ENCODE measurements at places on chromosomes 12 and 14.

DNA sequence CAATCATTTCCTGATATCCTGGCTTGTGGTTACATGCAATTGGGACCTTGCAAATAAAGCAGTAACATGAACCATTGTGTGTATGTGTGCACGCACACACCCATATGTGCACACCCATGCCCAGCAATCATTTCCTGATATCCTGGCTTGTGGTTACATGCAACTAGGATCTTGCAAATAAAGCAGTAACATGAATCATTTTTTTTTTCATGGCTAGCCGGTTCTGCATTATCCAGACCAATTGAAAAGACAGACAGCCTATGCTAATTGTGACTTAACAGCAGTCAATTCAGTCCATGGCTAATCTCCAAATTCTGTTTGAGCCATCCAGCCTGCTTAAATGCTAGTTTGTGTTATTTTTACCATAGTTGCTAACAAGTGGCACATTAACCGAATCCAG, 134.3 kb downstream of the TTC7B start:
- no peak for DNase-seq

- no peak for DNase-seq
Measured at GRCh38 chr14:99288948-99289347, 17.0 kb upstream of the BCL11B start.

- DNase-seq, result no peak
Measured at GRCh38 chr14:100425429-100425827, 102.3 kb downstream of the SLC25A47 start.

- DNase-seq, result peak; percentile 78
Measured at GRCh38 chr12:76020731-76021672, 10.6 kb downstream of the PHLDA1 start.

DNA sequence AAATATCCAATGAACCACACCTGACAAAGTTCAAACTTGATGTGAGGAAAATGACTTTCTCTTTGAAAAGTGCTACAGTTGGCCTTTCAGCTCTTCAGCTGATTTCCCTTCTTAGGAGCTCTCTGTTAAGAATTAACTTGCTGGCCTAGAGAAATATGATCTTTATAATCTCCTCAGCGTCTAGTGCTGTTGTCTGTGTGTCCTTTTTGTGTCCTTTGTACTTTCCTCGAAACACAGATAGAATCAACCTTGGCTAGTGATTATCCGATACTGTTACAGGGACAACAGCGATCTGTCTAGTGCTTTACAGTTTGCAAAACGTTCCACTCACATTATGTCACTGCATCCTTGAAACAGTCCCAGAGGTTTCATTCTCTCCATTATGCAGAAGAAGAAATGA, 162.8 kb upstream of the RMST start:
- DNase-seq, result no peak

- DNase-seq, result no peak
Measured at GRCh38 chr14:89029961-89030694, 205.7 kb downstream of the TTC8 start.

GRCh38 chr12:50195832-50196231, 28.7 kb upstream of the CERS5 start:
- no peak for DNase-seq

GRCh38 chr12:4439736-4440135, 5.9 kb downstream of the FGF6 start:
- DNase-seq, result no peak

- no peak for DNase-seq
Measured at GRCh38 chr12:92261071-92261470, 115.4 kb upstream of the BTG1 start.

GRCh38 chr14:63288853-63289252, 29.9 kb downstream of the GPHB5 start:
- no peak for DNase-seq

GRCh38 chr14:61864329-61864898, 102.2 kb downstream of the SNAPC1 start:
- DNase-seq, result no peak

DNA sequence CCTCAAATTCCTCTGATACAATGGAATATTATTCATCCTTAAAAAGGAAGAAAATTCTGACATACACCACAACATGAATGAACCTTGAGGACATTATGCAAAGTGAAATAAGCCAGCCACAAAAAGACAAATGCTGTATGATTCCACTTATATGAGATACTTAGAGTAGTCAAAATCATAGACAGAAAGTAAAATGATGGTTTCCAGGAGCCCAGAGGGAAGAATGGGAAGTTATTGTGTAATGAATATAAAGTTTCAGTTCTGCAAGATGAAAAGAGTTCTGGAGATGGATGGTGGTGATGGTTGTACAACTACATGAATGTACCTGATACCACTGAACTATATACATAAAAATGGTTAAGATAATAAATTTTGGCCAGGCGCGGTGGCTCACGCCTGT, 18.3 kb downstream of the VWF start:
- no peak for DNase-seq

DNA sequence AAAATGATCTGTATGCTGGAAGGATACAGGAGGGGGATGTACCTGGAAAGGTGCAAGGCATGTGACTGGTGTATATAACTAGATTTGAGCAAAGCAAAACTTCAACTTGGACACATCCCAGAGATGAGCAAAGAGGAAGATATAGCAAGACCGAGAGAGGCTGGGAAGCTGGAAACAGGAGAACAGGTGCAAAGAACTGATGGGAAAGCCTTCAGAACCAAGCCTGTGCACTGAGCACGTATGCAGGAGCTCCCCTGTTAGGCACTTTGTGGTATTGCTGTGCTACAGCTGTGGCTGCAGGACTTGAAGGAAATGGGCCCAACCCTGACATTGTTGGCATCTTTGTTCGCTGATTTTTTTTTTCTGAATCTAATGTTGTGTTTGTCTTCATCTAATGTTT, 120.7 kb upstream of the PWP1 start:
- no peak for DNase-seq

- DNase-seq, result no peak
Measured at GRCh38 chr12:125259178-125259867, 194.1 kb downstream of the AACS start.

DNA sequence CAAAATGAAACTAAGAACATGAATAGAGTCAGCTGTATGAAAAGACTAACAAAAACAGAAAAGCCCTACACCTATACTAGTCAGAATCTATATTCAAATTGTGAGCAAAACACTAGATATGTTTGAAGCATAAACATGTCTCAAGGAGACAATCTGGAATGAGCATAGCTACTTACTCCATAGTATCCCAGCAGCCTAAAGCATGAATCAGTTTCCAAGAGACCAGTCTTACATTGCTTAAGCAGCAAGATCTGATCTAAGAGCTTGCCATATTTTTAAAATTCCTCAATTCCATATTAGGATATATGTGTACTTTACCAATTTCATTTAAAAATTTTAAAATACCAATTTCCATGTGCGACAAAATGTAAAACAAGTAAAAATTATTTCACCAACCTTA, 7.7 kb downstream of the CAPS2 start:
- no peak for DNase-seq

GRCh38 chr14:55505846-55506245, 65.4 kb upstream of the TBPL2 start:
- DNase-seq, result no peak

DNA sequence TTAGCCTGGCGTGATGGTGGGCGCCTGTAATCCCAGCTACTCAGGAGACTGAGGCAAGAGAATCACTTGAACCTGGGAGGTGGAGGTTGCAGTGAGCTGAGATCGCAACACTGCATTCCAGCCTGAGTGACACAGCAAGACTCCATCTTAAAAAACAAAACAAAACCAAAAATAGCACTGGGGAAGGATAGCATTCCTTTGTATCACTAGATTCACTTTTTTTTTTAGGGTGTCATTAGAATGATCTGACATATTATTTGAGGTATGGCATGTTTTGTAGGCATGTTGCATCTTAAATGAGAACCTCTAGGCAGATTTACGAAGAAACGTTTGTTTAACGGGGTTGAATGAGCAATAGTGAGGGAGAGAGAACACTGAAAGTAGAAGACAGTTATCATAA, 16.8 kb upstream of the FAR2 start:
- no peak for DNase-seq

DNA sequence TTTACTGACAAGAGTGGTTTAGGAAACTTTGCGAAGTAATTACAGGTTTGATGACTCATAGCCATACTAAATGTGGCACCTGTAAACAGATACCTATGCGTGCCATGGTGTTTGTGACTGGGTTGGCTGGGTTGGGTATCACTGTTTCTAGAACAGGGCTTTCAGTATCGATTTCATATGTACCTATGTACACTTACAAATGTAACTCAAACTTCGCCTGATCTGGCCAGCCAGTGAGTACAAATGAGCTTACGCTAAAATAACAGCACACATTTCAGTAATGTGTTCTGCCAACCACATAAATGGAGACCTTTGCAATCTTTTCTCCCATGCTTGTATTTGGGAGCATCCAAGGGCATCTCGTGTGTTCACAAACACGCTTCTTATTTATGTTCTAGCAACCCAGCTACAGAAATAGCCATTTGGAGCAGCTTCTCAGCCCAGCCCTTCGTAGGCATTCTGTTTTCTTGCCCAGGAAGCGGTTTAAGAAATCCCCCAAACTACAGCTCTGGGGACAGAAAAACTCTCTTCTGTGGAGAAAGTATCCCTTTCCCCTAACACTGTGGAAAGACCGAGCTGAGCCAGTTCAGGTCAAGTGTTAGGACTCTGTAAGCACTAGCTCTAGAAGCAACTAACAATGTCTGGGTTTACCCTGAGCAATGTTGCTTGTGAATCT, 42.3 kb upstream of the MDM1 start:
- DNase-seq, result peak; percentile 32

GRCh38 chr12:26250801-26251200, 55.4 kb downstream of the SSPN start:
- no peak for DNase-seq

DNA sequence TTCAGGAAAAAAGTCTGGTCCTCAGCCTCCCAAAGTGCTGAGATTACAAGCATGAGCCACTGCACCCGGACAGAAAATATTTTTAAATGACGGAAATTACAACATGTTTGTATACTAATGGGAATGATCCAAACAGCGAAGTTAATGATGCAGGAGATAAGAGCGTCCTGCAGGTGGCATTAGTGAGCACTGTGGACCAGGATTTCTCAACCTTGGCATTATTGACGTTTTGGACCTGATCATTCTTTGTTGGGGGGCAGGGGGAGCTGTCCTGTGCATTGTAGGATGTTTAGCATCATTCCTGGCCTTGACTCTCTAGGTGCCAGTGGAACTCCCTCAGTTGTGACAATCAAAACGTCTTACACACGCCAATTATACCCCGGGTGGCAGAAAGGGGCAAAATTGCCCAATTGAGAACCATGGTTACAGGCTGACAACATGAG, 34.1 kb downstream of the SCFD1 start:
- peak; percentile 38 for DNase-seq

DNA sequence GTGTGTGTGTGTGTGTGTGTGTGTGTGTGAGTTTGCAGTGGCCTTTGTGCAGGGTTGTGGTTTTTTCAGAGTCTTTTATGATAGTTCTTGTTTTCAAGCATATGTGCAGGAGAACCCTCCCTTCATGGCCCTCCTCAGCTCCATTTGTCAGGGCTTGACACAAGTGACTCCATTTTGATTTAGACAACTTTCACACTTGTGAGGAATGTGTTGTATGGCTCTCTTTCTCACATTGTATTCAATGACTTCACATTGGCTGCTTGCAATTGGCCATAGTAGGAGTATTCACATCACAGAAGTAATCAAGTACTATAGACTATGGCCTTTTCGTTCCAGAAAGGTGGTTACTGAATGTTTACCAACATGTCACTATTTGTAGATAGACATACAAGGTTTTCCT, 133.1 kb downstream of the SLC38A1 start:
- DNase-seq, result no peak

- DNase-seq, result no peak
Measured at GRCh38 chr12:67096533-67097318, 172.4 kb upstream of the CAND1 start.

DNA sequence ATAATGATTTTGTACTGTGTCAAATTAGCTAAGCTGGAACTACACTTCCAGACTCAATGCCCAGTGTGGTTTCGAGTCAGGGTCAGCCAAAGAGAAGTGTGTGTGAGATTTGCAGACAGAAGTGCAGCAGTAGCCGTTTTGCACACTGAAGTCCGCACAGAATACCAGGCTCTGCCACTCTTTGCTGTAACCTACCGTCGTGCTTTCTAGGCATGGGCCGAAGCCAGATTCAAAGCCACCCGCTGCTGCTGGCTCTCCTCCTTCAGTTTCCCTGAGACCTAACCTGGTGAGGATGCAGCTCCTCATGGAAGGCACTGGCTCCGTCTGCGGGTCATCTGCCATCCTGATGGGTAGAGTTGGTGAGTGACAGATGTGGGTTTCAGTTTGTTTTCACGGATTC, 48.8 kb downstream of the LRTM2 start:
- no peak for DNase-seq

DNA sequence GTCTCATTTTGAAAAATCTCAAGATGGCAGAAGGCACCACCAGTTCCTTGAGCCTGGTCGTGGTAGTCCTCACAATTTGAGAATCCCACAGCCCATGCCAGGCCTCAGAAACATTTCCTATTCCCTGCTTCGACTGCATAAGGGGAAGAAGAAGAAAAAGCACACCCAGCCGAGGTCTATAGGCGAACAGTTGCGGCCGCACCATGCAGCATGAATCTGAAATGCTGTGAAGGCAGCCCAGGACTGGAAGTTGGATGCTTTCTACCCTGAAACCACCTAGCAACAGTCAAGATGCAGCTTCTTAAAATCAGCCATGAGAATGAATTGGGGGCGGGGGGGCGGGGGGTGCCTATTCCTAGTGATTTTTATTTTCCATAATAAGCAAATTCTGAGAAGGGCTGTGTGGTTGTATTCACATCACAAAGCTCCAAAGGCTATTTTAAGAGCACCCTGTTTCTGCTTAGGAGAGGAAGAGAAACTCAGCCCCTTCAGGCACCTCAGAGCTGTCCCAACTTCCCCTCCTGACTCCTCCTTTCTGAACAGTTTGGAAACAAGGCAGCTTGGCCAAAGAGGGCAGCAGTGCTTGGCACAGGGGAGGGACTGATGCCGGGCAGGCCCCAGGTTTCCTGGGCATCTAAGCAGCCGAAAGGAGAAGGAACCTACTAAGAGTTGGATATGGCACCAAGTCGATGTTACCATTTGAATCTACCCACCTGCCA, 172.5 kb upstream of the FOXN3 start:
- peak; percentile 43 for DNase-seq

Data from CD4-positive, alpha-beta T cell treated with Interleukin-1 beta for 1 hour (primary cell).